ENCODE measurements at places on chromosomes 16 and 17.

- no peak for DNase-seq
Observed at GRCh38 chr17:48619826-48620449, 4.8 kb upstream of the HOXB8 start.

GRCh38 chr16:57867000-57867561, 64.8 kb upstream of the KIFC3 start:
- DNase-seq, result no peak

GRCh38 chr17:75334723-75335122, 45.5 kb upstream of the SLC25A19 start:
- no peak for DNase-seq

- DNase-seq, result no peak
Observed at GRCh38 chr17:34008125-34008524, 247.0 kb upstream of the CCL2 start.

- no peak for DNase-seq
Observed at GRCh38 chr16:15643946-15644250, 944 bp upstream of the MARF1 start.

DNA sequence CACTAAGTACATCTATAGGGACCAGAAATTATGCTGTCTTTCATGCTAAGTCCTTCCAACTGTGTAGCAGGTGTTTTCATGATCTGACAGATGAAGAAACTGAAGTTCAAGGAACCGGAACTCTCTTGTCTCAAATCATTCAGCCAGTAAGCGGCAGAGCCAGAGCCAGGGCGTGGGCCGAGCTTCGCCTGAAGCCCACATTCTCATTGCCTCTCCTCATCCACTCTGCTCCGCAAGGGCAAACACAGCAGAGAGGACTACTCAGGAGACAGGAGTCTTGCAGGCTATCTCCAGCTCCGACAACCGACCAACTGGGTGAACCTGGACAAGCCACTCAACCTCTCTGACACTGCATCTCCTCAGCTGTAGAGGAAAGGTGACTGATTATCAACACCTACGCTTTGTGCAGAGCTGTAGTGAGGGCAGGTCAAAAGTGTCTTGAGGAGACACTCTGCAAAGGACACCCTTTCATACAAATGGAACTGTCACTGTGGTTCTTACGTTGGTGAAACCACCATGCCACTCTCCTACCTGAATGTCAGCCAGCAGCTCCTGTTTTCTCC, 72.9 kb downstream of the CYTH1 start:
- no peak for DNase-seq
